ENCODE measurements at places on chromosomes 12 and 14.

GRCh38 chr12:131032082-131032750 lies 78.5 kb downstream of the ADGRD1 start:
- DNase-seq: no peak

- DNase-seq: no peak
Measured at GRCh38 chr14:73725116-73726024, 11.2 kb upstream of the PNMA1 start.

DNA sequence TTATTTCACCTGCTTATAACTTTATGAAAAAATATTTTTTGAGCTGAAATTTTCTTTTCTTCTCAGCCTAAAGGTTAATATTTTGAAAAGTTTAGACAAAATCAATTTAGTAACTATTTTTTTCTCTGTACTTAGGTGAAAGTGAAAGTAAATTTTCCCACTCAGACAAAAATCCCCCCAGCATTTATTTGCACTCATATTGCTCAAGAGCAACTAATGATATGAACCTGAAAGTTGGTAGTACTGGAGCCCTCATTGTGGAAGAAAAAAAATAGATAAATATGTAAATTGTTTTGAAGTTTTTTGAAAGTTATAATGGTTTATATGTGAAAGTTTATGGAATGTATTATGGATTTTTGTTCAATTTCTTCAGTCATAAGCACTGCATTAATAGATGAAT lies 1005.9 kb upstream of the ATXN7L3B start:
- DNase-seq: no peak

- no peak for DNase-seq
Measured at GRCh38 chr12:13359636-13360035, 163.1 kb downstream of the EMP1 start.

DNA sequence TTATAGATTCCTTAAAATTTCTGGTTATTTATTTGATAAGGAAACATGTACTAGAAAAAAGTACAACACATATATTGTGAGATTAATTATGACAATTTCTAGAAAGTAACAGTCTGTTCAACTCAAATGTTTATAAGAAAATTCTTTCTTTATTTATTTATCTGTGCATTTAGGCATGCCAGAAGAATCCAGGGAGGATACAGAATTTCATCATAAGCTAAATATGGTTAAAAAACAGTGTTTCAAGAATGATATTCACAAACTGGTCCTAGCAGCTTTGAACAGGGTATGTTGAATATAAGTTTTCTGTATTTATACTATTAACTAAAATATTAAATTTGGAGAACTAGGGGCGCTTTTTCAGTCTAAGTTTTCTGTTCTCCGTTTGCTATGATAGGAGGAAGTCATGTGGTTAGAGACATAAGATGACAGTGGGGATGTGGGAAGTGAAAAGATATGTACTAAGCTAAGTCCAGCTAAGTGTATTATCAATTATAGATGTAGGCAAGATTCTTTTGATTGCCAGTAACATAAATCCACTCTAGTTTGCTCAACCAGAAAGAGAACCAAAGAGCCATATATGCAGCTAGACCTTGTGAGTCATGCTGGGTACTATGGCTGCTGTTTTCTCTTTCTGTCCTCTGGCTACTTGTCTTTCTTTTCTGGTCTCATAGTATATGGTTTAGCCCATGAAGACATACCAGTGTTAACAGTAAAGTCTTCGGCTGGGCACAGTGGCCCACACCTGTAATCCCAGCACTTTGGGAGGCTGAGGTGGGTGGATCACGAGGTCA lies 39.0 kb downstream of the LRRK2 start:
- DNase-seq: no peak

DNA sequence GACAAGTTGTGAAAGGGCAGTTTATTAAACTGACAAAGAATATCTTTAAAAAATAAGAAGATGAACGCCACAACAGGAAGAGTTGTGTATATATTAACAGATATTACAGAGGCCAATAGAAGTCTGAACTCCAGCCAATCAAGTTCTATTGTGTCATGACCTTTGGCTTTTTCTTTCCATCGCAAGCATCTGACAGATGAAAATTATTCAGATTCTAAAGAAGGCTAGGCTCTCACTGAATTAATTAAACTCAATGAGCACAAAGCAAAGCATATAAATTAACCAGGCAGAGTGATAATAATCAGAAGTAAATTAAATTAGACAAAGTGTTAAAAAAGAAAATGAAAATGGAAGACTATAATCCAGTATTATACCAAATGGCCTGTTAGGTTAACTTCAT lies 62.0 kb upstream of the PYGL start:
- no peak for DNase-seq
